ENCODE measurements at places on chromosomes 12 and 14.

DNA sequence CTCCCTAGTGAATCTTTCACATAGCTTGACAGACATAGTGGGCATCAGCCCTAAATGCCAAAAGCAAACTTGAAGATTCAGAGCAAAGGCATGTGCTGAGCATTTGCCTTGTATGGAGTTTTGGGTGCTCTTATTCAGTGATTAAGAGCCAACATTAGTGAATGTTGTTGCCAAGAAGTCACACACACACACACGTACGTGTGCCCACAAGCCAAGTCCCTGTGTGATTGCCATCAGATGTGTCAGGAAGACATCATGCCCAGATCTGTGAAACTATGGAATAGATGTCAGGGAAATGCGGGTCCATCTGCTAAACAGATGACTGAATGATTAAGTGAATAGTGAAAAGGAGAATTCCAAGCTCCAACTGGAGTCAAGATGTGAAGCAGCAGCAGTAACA, 149.0 kb downstream of the AKAP6 start:
- DNase-seq, result no peak

DNA sequence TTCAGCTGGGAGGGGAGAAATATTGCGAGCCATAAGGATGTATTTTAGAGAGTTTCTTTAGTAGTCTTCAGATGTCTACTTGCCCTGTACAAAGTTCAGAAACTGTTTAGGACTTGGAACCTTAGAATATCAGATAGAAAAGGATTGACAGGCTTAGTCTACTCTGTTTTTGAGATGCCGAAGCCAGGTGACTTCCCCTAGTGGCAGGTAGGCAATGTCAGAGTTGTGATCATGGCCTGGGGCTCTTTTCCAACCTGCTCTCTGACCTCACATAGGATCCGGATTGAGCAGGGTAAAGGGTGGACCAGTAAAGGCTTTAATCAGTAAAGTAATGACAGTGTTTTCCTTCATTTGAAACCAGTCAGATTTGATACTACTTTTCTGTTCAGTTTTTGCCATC, 59.6 kb downstream of the PRKCH start:
- no peak for DNase-seq

- DNase-seq, result no peak
Measured at GRCh38 chr14:61454545-61454944, 133.2 kb downstream of the PRKCH start.

- no peak for DNase-seq
Measured at GRCh38 chr12:41932470-41932991, 212.1 kb downstream of the GXYLT1 start.
